ENCODE measurements at places on chromosomes 1 and 21.
A peak's percentile ranks its signal among the peaks of the same experiment; 100 is the strongest.

DNA sequence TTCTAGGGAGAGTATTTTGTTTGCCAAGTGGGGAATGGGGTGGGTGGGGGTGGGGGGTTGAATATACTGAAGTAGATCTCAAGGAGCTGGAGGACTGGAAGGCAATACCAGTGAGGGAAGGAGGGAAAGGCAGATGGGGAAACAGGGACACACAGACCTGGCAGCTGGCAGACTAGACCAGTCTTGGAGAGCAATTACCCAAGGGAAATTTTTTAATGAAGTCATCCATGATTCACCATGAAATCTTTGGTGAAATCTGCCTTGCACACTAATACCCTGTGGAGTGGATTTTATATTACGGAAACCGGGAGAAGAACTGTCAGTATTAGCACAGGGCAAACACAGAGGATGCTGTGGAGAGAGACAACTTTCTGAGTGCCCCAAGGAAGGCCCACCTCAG is 29.7 kb upstream of the MARK1 start:
- no peak for DNase-seq

DNA sequence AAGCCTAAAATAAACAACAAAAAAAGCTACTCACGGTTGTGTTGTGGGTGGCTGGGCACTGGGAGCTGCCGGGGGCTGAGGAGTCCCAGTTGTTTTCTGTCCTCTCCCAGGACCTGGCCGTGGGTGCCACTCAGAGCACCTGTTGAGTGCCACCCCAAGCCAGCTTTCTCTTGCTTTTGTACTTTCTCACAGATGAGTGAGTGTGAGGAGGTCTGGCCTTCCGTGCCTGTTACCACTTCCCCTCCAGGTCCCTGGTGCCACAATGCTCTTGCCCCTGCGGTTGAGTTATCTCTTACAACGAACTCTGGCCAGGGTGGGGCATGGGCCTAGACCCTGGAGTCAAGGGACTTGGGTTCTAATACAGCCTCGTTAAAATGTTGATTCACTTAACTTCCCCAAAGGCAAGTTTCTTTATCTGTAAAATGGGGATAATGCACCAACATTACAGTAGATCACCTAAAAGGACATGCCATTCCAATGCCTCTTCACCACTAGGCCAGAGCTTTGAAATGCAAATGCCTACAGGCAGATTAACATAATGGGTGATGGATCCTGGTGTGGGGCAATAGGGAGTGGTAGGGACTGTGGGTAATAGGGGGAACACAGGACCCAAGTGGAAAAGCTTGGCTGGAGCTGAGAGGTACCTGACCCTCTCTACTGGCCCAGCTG is at the start of gene CNR2:
CNR2 (minus strand) TSS at position 151 of the 669 bp plus-strand sequence. CDS start 37,745 bp downstream, outside the sequence.
- DNase-seq = peak; percentile 71

GRCh38 chr1:27633298-27633610 is 1.7 kb downstream of the FGR start:
- no peak for DNase-seq

GRCh38 chr1:11838349-11839272 is 9.0 kb downstream of the NPPA start:
- peak; percentile 73 for DNase-seq

GRCh38 chr1:39645411-39646043 is 6.1 kb upstream of the HEYL start:
- DNase-seq = no peak

DNA sequence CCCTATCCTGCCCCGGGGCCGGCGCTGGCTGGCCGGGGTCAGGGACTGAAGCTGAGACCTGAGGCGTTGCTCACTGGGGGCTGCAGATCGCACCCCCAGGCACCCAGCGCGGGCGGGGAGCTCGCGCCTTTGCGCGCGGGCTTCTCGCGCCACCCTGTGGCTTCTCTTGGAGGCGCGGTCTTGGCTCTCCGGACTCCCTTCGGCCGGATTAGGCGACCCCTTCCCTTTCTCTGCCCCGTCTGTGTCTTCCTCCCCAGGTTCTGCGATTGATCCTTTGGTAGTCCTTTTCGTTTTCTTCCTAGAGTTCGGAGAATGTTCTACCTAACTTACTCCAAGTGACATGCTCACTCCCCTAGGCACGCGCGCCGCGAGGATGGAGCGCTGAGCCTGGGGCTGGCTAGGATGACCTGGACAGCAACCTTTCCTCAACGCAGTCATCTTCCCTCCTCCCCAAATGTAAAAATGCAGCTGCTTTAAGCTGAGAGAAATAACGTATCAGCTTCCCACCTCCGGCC is 495 bp upstream of the NTRK1 start:
- peak; percentile 49 for DNase-seq

GRCh38 chr1:30023339-30024022 is 699.9 kb downstream of the MATN1 start:
- no peak for DNase-seq

DNA sequence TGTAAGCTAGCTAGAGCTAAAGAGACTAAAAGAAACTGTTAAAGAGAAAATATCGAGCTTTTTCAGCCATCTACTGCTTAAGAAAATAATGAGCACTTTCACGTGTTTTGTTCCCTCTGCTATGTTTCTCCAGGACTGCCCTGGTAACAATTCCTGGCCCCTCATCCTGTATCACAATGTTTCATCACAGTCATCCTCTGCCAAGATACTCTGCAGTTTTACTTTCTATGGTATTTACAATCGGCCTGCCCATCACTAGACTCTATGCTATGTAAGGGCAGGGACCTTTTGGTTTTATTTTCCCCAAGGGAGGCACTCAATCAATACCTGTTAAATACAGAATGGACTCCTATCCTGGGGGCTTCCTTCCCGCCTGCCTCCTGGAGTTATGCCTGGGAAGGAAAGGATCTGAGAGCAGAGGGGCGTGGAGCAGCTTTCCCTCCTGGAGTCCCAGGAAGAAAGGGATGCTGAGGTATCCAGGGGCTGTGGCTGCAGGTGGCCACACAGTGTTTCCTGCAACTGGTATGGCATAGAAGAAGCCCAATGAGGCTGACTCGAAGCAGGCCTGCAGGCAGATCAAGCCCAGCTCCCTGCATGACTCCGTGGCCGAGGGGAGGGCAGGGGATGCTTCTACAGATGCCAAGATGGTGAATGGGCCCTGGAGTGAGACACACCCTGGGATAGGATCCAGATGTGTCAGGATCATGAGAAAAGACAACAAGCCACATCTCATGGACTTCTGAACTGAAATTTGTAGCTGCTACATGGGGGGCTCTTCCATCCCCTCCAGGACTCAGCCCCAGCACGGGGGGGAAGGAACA is 52.9 kb downstream of the MATN1 start:
- no peak for DNase-seq

GRCh38 chr1:162179121-162179520 is 109.6 kb downstream of the NOS1AP start:
- no peak for DNase-seq

GRCh38 chr1:213723187-213723586 is 264.6 kb upstream of the PROX1 start:
- DNase-seq = peak; percentile 5

GRCh38 chr1:73673971-73674370 is 524.0 kb downstream of the LRRIQ3 start:
- no peak for DNase-seq

DNA sequence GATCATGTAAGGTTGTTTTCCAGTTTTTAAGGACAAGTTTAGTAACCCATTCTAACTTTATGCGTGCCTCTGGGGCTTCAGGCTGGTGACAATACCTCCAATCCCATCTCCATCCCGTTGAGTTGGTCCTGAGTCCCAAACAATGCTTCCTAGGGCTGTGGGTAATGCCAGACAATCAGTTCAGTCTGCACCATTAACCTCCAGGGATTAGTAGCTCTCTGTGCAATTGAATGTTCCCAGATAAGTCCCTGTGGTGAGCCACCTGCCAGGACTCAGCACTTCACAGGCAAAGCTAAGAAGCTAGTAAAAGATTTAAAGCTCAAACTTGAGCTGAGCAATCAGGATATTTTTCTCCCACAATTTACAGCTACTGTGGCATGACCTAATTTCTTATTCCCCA is 462.2 kb upstream of the PTBP2 start:
- DNase-seq = no peak

GRCh38 chr1:20399196-20399595 is 86.8 kb downstream of the CAMK2N1 start:
- no peak for DNase-seq
